ENCODE measurements at places on chromosomes 7 and 10. TPM values are rescaled to one million over a fixed set of nuclear protein-coding genes. Genes with fewer than 3 reads are reported as not detected.
A peak's percentile ranks its signal among the peaks of the same experiment; 100 is the strongest.

- DNase-seq, result no peak
Measured at GRCh38 chr10:91471602-91472001, 61.5 kb downstream of the HECTD2 start.

DNA sequence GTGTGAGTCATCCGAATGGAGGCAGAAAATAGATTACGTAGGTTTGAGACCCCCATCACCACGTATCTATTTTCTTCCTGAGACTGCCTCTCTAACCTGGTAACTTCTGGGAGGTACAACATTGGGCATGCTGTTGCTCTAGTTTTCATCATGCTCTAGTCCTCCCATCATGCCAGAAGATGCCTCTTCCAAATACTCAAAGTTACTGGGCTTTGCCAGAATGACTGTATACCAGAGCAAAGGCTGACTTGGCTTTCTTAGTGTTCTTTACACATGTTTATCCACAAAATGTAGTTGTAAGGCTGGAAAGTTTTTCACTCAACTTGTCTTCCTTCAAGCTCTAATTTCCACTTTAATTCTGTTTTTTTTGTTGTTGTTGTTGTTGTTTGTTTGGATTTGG, 370.5 kb downstream of the MDFIC start:
- no peak for DNase-seq

DNA sequence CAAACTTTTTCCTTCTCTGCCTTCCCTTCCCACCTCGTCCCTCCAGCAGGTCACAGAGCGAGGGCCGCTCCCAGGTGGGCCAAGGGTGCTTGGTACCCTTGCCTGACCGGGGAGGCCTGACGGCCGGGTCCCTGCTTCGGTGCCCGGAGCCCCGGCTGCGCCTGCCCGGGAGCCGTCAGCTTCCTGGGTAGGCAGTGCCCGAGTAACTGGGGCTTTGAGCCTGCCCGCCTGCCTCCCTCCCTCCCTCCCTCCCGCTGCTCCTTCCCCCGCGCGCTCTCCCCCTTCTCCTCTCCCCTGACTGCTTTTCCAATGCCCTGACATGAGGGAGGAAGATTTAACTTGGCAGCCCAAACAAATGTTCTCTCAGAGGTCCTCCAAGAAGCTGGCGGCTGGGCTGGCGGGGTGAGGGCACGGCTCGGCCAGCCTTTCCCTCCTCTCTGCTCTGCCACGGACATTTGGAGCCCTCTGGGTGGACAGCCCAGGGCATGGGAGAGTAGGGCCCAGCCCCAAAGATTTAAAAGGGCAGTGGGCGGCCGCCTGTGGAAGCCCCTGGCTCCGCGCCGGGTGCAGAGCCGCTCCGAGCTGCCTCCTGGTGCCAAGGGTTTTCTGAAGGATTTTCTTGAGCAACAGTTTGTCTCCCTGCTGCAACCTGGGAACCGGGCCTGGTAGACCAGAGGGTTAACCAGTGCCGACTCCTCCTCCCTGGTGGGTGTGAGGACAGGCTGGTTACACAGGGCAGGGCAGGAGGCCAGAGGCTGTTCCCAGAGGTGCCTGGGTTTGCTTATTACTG, 2.0 kb downstream of the ZMIZ1 start:
- peak; percentile 70 for DNase-seq

- DNase-seq, result peak; percentile 40
Measured at GRCh38 chr7:136134503-136134902, 157.3 kb upstream of the MTPN start.

Gene SLC29A3
- polyA plus RNA-seq, result 12.7 TPM

GRCh38 chr7:20038676-20039075, 178.5 kb downstream of the MACC1 start:
- no peak for DNase-seq

- DNase-seq, result no peak
Measured at GRCh38 chr10:86413046-86413728, 46.6 kb upstream of the GRID1 start.

Gene ADARB2
- polyA plus RNA-seq, result 10.4 TPM

GRCh38 chr10:44571701-44572100, 186.8 kb upstream of the CXCL12 start:
- no peak for DNase-seq

DNA sequence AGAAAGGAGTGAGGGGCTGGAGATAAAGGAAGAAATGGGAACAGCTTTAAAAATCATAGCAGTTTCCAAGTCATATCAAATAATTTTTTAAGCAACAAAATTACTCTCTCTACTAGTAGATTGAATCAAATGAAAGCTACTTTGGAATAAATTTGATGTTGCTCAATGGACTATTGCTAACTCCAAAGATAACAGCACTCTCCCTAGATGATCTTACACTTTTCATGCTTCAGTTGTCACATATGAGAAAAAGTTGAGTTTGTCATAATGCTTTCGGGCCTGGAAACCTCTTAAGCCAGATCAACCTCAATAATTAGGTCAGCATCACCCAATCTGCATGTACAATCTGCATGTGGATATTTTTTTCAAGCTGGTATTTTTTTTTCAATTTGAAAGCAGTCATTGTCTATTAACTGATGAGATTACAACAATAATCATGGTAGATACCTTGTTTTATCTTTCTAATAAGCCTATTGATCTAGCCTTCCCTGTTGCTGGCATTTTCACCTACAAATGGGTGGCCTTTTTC, 31.3 kb downstream of the LIPJ start:
- DNase-seq, result no peak

Gene SPDYE11
- 6.5 TPM for polyA plus RNA-seq

Gene RBM48
- polyA plus RNA-seq, result 20.3 TPM

DNA sequence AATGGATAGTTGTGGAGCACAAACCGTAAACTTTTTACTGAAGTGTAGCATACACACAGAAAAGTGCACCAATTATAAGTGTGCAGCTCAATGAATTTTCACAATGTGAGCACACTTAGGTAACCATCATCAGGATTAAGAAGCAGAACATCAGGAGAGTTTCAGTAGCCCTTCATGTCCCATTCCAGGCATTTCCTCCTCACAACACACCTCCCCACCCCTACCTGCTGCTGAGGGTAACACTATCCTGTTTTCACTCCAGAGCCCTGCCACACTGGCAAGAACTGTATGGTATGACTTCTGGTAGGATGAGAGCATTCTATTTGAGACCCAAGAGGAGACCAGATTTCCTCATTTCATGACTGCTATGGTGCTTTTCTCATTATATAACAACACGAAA, 166.5 kb downstream of the PPP1R3A start:
- DNase-seq, result no peak

DNA sequence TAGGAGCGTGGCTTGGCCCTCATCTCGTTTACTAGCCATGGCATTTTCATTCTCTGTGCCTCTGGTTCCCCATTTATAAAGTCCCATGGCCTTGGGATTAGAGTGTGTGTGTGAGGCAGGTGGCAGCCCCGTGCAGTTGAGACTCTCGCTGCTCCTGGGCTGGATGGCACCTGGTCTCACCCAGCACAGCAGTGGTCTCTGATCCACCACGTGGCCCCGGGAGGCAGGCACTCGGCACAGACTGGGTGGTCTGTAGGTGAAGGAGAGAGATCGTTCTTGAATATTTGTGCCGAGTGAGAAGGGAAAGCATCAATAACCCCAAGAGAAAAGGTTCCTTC, 50.4 kb downstream of the CALML3 start:
- DNase-seq, result no peak

All from testis (tissue), 5 donors.